ENCODE measurements at places on chromosomes 6 and 20.

- DNase-seq, result peak; percentile 69
Observed at GRCh38 chr6:42935322-42935721, 6.0 kb downstream of the CNPY3 start.

GRCh38 chr6:21294144-21294543, 299.4 kb upstream of the SOX4 start:
- DNase-seq, result no peak

- peak; percentile 100 for DNase-seq
Observed at GRCh38 chr20:41028359-41029149, at the start of gene TOP1. TOP1 (plus strand) TSS chr20:41028822; CDS start chr20:41029068, 246 bp downstream.

DNA sequence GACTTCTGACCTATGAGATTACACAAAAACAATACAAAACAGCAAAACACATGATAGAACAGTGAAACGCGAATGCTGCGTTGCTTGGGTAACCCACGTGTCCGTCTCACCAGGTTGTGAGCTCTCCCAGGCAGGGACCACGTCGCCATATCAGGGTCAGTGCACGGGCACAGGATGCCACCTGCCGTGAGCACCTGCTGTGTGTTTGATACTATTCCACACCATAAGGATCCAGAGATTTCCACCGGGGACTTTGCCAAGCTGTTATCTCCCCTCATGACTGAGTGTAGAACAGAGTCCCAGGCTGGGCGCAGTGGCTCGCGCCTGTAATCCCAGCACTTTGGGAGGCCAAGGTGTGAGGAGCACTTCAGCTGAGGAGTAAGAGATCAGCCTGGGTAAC, 288.0 kb downstream of the BMP7 start:
- DNase-seq, result no peak

- no peak for DNase-seq
Observed at GRCh38 chr6:127581576-127581975, 4.6 kb downstream of the C6orf58 start.

DNA sequence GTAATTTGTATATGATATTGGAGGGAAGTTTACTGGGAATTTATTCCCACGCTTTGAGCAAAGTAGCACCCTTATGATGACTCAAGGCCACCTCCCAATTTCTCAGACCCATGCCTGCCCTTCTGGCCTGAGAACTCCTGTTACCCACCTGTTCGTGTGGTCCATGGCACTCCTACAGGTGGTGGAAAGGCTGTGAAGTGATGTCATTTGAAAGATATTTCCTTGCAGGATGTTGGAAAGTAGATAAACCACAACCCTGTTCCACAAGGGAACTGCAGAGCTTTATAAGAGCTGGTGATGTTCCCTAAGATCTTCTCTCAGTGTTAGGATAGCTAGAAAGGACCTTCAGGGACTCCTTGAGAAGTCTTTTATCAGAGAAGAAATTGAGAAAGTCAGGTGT, 70.5 kb downstream of the ADGRG6 start:
- DNase-seq, result no peak

DNA sequence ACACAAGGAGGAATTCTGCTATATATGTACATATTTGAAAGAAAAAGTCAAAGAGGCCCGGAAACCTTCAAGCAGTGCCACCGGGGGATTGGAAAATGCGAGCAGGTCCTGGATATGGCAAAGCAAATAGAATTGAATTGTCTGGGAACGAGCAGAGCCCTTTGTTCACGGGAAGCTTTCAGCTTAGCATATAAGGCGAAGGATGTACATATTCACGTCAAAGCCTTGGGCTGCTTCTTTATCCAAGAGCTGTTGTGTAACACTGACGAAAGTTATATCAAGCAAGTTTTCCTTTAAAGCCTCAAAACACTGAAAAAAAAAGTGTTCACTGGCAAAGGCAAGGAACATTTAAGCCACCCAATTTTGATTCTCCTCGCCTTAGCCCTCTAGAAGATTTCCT, 171.0 kb downstream of the GPX5 start:
- no peak for DNase-seq

DNA sequence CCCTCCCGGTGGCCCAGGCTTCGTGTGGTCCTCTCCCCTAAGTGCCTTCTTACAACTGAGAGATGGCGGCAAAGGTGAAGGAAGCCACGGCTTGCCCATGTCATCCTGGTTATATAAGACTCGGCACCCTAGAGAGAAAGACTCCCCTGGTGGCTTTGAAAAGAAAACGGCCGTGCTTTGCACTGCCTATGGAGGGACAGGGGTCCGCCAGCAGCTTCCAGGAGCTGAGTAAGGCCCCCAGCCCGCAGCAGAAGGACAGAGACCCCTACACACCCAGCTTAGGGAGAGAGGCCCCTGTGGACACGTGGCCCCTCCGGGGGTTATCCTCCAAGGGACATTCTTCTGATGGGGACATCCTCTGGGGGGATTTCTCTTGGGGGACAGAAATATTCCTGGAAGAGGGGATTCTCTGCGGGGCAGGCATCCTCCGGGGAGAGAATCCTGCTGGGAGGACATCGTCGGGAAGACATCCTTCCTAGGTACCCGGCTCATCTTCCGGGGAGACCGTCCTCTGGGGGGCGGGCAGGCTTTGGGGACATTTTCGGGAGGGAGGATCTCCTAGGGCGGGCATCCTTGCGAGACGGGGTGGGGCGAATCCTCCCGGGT, 511 bp upstream of the OGFR start:
- DNase-seq, result peak; percentile 56

- no peak for DNase-seq
Observed at GRCh38 chr6:14612016-14612980, 494.7 kb downstream of the CD83 start.

DNA sequence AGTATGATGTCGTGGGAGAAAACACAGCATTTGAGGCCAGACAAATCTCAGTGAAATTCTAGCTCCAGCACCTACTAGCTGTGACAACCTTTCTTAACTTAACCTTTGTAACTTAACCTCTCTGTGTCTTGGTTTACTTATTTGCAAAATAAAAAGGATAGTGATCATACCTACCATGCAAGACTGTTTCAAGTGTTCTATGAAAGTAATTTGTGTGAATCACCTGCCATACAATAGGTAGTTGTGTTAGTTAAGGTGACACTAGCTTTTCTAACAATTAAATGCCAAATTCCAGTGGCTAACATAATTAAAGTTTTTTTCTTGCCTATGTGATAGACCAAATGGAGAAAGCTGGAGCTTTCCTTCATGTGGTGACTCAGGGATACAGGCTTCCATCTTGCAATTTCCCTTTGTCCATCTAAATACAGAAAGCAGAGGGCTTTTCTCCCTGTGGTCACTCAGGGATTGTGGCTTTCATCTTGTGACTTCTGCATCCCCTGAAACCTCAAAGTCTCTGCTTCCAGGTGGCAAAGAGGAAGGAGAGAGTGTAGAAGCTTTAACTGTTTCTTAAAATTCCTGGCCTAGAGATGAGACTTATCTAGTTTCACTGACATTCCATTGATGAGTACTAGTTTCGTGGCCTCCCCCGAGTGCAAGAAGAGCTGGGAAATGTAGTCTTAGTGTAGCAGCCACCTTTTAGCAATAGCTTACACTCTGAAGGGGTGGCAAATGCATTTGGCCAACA, 311.4 kb downstream of the CLIC5 start:
- DNase-seq, result no peak

DNA sequence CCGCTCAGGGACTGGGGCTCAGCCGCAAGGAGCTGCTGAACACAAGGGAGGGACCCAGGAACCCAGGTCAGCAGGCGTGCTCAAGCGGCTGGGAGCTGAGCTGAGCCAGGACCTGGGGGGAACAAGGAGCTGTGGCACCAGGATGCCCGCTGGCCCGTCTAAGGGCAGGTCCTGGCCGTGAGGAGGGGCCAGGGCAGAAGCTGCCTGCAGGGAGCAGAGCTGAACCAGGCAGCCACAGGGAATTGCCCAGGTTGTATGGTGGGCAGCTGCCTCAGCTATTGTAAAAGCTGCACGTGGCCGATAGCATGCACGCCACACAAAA, 133.3 kb downstream of the AGPAT4 start:
- no peak for DNase-seq
